ENCODE measurements at places on chromosomes 6 and 20. TPM values are rescaled to one million over a fixed set of nuclear protein-coding genes. Genes with fewer than 3 reads are reported as not detected.

GRCh38 chr6:32963866-32964265, 4.5 kb upstream of the BRD2 start:
- no peak for DNase-seq

DNA sequence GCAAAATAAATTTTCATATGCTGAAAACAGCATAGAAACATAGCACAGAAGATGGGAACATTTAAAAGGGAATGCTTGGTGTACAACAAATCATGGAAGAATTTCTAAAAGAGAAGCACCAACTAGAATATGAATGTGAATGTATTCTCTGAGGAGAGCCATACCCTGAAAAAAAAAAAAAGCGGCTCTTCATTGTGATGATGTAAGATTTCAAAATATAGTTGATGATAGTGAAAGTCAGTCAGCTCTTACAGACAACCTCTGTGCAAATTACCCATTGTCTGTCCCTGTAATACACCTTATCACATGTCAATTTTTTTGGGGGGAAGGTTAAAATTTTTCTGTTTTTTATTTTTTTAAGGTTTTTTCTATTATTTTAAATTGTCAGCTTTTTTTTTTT, 58.6 kb upstream of the PTCHD4 start:
- no peak for DNase-seq

- DNase-seq = no peak
Measured at GRCh38 chr6:137236581-137237355, 17.6 kb upstream of the IFNGR1 start.

DNA sequence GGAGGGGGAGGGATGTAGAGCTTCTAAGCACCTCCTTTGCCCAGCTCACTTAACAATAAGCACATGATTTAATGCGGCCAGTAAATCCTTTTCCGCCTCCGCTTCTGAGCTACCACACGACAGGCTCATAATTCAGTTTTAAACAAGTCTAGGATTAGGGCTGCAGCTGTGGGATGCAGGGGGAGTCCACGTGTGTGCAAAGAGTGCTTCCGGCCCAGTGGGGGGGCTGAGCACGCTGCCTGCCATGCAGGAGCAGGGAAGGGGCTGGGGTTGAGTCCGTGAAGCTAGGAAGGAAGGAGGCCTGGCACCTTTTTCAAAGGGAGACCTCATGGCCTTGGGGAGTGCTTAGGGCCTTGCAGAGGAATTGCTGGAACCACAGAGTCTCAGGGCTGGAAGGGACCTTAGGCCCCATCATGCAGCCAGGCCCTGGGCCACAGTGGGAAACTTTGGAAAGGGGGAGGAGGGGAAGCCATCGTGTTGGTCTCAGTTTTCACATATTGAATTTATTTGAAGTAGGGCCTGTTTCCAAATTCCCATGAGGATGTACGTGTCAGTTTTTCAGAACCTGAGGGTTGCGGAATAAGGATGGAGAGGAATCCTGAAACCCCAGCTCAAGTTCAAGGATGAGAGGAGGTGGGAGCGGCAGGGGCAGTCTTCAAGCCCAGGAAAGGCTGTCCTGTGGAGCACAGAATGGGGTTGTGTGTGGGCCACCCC, 96.1 kb downstream of the VEGFA start:
- no peak for DNase-seq

PROCR gene
- 132 TPM for polyA plus RNA-seq

GRCh38 chr6:50021894-50022293, at the start of gene DEFB110:
TSS of gene DEFB110 (minus strand) at chr6:50021994. CDS start at chr6:50021935, 59 bp downstream.
- DNase-seq = no peak

DNA sequence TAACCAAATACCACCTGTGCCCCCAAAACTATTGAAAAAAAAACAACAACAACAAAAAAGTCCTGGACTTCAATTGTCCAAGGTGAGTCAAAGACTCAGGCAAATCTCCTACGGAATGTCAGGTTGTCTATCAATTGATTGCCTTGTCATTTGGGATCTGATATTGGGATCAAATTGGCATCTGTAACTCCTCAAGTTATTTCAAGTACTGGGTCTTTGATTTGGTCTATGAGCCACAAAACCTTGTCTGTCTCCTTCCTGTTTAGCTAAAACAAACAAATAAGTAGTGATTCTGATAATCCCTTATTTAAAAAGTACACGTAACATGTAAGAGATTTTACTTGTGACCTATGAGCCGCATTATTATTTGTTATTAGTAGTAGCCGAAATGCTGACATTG, 231.6 kb upstream of the ZNF217 start:
- DNase-seq = no peak

BCL2L1 gene
- polyA plus RNA-seq = 157 TPM

DNA sequence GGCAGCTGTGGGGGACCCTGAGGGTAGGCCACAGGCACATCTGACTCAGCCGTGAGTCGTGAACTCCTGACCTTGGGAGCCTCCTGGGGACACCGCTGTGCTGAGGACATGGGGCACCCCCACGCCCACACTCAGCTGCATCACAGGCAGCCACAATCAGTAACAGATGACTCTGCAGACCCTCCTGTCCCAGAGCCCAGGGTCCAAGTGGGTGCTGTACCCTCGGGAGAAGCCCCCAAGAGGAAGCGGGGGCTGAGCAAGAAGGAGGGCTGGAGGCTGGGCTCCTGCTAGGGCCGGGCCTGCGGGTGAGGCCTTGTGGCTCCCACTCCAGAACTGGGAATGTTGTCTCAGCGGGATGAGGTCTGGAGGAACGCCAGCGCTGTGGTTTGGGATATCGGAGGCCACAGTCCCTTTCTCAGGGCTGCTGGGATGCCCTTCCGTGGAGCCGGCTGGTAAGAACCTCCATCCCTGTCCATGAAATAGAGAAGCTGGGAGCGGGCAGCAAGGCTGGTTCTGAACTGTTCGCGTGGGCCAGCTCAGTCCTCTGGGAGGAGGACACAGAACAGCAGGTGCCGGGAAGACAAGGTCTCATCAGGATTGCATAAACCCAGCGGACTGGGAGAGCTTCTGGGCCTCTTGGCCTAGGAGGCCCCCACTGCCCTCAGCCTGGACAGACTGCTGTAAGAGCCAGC, 3.1 kb upstream of the LAMA5 start:
- peak; percentile 71 for DNase-seq

CLDN20 gene
- polyA plus RNA-seq = not detected

MYMX gene
- polyA plus RNA-seq = not detected

DNA sequence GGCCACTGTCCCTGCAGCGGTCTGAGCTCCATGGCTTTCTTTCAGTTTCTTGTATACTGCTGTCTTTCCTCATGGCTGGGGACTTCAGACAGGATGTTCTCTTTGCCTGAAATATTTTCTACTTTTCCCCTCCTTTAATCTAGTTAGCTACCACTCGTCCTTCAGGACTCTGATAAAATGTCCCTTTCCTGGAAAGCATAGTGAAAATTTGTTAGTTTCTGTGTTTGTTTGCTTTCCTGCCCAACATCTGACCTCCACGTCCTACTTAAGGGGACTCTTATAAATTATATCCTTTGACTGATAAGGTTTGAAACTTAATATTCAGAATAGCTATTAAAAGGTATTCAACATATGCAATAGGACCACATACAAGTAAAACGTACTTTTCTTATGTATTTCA, 48.8 kb upstream of the KLHL31 start:
- DNase-seq = no peak

SPATA25 gene
- 0.77 TPM for polyA plus RNA-seq

- peak; percentile 76 for DNase-seq
Measured at GRCh38 chr6:3162067-3162497, 4.7 kb upstream of the TUBB2A start.

DNA sequence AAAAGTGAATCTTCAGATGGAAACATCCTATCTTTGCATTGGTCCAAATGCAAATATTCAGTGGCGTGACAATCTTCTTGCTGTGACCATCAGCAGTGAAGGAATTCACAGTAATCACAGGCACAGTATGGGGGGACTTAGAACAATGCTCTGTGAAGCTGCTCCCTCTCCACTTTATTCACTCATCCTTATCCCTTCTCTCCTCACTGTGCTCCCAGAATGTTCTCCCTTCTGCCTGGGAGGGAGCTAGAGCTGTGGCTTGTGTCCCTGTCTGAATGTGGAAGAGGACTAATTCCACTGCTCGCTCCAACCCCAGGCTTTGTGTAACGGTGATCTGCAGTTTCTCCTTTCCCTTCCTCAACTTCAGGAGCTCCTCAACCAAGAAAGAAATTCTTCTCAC, 243.7 kb downstream of the ALDH8A1 start:
- no peak for DNase-seq

MAS1 gene
- polyA plus RNA-seq = not detected

- no peak for DNase-seq
Measured at GRCh38 chr20:51125105-51125504, 102.2 kb upstream of the KCNG1 start.

GATA5 gene
- polyA plus RNA-seq = 0.45 TPM

DNA sequence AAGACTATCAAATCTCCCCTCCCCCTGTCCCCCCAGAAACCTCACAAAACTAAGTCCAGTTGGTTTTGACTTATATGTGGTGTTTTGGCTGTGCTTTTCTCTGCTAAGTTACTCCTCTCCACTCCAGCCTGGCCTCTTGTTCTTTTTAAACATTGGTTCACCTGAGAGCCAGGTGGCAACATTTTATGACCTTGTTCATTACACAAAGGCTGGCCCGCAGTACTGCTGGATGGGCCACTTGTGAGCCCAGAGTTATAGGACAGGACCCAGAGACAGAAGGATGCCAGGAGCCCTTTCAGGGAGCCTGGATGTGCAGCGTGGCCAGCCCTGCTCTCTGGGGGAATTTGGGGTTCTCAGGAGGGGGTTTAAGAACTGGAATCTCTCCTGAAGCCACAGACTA, 90.0 kb downstream of the RAMACL start:
- no peak for DNase-seq

BIRC7 gene
- 4.9 TPM for polyA plus RNA-seq

EPB41L1 gene
- polyA plus RNA-seq = 94.4 TPM

RSPH4A gene
- polyA plus RNA-seq = 0.13 TPM

COX7A2 gene
- 488 TPM for polyA plus RNA-seq

- DNase-seq = no peak
Measured at GRCh38 chr6:79571030-79571367, 33.8 kb upstream of the LCA5 start.

DNA sequence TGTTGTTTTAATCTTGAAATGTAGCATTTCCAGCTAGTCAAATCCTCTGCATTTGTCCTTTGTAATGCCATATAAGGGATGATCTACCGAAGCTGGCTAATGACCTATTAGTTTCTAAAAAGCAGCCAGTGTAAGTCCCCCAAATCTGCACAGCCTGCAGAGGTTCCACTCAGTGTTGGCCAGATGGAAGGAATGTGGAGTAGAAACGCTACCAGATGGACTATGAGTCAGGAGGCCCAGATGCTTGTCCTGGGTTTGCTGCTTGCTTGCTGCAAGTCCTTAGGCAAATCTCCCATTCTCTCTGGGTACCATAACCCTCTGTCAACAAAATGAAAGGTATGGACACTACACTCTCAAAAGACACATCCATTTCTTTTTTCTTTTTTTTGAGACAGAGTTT, 149.8 kb downstream of the BTBD9 start:
- DNase-seq = no peak

DNA sequence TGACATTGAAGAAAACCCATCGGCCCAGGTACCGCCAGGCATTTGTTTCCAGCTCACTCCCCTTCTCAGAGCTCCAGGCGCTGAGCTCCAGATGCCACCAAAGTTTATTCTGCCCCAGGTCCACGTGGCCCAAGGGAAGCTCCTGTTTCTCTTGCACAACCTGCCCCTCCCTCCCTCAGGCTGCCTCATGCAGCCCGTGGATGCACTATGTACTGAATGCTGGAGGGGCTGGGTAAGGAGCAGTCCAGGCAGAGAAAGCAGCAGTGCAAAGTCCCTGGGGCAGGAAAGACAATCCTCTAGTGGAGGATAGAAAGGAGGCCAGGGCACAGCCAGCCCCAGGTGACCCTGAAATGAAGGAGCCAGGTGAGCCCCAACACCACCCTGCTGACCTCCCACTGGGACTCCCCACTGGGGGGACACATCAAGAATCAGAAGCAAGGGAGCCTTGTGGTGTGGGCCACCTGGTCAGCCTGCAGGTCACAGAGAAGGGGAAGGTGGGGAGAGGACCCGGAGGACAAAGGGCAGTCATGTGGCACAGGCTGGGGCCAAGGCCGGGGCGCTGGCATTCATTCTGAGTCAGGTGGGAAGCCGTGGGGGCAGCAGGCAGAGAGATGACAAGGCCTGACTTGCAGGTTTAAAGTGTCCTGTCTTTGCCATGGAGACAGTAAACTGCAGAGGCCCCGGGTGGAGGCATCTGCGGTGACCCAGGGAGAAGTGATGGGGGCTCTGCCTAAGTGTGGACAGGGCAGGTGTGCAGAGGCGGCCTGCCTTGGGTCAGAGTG, 230.1 kb downstream of the PREX1 start:
- no peak for DNase-seq

GPLD1 gene
- polyA plus RNA-seq = 1.2 TPM

GRCh38 chr6:72651174-72651573, 29.3 kb downstream of the KCNQ5 start:
- DNase-seq = no peak

STX16 gene
- polyA plus RNA-seq = 79.0 TPM

DNA sequence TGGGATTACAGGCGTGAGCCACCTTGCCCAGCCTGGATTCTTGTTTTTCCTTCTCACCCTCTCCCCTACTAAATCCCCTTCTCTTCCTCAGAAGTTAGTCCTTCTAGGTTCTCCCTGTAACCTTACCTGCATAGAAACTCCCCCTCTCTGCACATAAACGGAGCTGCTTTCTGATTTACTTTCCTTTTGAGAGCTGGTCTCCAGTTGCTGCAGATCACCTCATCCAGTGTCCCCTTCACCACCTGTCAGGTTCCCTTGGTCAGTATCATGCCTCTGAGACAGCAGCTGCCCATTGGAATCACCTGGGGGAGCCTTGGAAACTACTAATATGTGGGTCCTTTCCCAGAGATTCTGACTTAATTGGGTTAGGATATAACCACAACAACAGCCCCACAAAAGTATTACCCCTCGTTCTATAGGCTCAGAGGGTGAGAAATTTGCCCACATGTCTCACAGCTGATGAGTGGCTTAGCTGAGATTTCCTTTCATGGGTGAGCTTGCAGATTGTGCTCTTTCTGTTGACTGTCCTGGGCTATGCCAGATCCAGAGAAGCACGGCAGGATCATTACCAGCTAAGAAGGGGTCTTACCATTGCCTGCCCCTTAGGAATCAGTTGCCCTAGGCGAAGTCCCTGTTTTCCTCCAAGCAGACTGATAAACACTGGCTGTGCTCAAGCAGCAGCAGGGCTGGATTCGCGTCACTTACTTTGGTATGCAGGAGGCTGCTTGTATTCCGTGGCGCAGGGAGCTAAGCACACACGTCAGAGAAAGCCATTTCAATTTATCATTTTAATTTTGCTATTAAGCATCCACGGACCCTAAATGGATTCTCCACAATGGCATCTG, 51.3 kb downstream of the AKAP12 start:
- DNase-seq = no peak

- no peak for DNase-seq
Measured at GRCh38 chr6:127404133-127404532, 55.1 kb downstream of the KIAA0408 start.

- no peak for DNase-seq
Measured at GRCh38 chr6:131692031-131692430, 9.2 kb downstream of the OR2A4 start.
